ENCODE measurements at places on chromosomes 16 and 17. TPM values are rescaled to one million over a fixed set of nuclear protein-coding genes. Genes with fewer than 3 reads are reported as not detected.

The PDE6G gene
- total RNA-seq, result 4.4 TPM

The C1QL1 gene
- total RNA-seq, result 13.4 TPM

The C16orf89 gene
- 1.4 TPM for total RNA-seq

The ADORA2B gene
- 5.1 TPM for total RNA-seq

The AURKB gene
- total RNA-seq, result 180 TPM

The MPP2 gene
- total RNA-seq, result 31.4 TPM

The CCDC92B gene
- total RNA-seq, result 14.6 TPM

The PRSS36 gene
- 0.48 TPM for total RNA-seq

The CPHXL2 gene
- total RNA-seq, result not detected

The KRTAP4-4 gene
- not detected for total RNA-seq

The SLC22A31 gene
- 12.1 TPM for total RNA-seq

The KRTAP9-8 gene
- not detected for total RNA-seq

The SAMD14 gene
- 4.5 TPM for total RNA-seq

The TM4SF5 gene
- not detected for total RNA-seq

The CD300H gene
- not detected for total RNA-seq

The UMOD gene
- not detected for total RNA-seq

The NRN1L gene
- 7.4 TPM for total RNA-seq

The TBC1D28 gene
- 0.09 TPM for total RNA-seq

The HAS3 gene
- 56.0 TPM for total RNA-seq

The FGF11 gene
- 28.0 TPM for total RNA-seq

The MYO15A gene
- total RNA-seq, result 4.5 TPM

The ARL5C gene
- not detected for total RNA-seq

The ARHGAP23 gene
- total RNA-seq, result 56.6 TPM

The COL1A1 gene
- 46.1 TPM for total RNA-seq

The FBXW10 gene
- not detected for total RNA-seq
